ENCODE measurements at places on chromosomes 6 and 20.

DNA sequence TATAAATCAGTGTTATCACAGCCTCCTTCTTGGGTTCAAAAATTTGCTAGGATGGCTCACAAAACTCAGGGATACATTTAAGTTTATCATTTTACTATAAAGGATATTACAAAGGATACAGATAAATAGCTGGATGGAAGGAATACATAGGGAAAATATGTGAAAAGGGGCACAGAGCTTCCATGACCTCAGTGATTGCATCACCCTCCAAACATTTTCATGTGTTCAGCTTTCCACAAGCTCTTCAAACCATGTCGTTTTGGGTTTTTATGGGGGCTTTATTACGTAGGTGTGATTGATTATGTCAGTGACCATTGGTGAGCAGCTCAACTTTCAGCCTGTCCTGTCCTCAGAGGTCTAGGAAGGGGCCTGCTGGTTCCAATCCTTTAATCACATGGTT, 68.0 kb downstream of the CYB5R4 start:
- ATAC-seq = no peak

DNA sequence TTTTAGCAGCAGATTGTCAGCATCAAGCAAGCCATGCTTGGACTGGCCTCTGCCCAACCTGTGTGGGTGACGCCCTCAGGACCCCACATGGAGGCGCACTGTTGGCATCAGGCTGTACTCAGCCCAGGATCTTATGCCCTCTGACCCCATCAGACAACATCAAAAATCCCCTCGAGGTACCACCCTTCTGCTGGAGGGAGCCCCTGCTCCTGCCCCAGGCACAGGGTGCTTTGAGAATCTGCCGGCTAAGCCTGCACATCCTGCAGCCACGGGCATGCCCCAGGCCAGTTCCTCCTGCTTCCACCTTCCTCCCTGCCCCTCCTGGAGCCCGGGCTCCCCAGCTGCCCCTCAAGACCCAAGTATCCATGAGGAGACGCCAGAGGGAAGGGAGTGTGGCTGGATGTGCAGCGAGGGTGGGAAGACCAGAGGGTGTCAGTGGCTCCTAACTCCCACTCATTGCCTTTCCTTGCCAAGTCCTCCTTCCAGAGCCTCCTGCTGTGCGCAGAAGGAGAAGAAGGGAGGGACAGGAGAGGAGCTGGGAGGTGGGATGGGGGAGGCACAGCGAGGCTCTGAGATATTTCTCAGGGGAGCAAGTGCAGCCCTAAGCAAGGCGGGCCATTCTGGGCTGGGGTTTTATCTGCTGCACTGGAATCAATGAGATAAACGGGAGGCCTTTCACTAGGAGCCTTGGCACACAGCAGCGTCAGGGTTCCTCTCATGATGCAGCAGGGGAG, 77.4 kb upstream of the CST7 start:
- no peak for ATAC-seq

DNA sequence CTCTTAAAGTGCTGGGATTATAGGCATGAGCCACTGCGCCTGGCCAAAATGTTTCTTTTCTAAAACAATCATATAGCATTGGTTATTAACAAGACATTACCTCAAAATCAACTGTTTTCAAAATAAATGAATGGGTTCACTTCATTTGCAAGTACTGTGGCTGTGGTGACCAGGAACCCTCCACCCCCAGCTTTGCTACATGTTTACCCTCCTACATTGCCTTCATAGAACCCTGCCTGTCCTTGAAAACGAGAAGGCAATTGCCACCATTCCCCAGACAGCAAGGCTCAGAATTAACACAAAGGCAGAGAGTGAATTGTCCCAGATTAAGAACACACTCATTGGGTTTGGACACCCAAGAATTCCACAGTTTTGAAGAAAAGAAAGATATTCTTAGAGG, 116.6 kb upstream of the LGSN start:
- ATAC-seq = no peak

GRCh38 chr20:51366155-51366886, 176.2 kb downstream of the NFATC2 start:
- ATAC-seq = peak; percentile 37

GRCh38 chr6:71309656-71310055, 21.0 kb downstream of the OGFRL1 start:
- ATAC-seq = no peak

DNA sequence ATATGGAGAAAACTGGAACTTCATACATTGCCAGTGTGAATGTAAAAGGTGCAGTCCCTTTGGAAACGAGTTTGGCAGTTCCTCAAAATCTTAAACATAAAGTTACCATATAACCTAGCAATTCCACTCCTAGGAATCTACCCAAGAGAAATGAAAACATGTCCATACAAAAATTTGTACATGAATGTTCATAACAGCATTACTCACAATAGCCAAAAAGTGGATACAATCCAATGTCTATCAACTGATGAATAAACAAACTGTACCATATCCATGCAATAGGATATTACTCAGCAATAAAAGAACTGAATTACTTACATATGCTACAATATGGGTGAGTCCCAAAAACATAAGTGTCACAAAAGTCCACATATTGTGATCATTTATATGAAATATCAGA, 48.7 kb upstream of the ERVFRD-1 start:
- no peak for ATAC-seq

DNA sequence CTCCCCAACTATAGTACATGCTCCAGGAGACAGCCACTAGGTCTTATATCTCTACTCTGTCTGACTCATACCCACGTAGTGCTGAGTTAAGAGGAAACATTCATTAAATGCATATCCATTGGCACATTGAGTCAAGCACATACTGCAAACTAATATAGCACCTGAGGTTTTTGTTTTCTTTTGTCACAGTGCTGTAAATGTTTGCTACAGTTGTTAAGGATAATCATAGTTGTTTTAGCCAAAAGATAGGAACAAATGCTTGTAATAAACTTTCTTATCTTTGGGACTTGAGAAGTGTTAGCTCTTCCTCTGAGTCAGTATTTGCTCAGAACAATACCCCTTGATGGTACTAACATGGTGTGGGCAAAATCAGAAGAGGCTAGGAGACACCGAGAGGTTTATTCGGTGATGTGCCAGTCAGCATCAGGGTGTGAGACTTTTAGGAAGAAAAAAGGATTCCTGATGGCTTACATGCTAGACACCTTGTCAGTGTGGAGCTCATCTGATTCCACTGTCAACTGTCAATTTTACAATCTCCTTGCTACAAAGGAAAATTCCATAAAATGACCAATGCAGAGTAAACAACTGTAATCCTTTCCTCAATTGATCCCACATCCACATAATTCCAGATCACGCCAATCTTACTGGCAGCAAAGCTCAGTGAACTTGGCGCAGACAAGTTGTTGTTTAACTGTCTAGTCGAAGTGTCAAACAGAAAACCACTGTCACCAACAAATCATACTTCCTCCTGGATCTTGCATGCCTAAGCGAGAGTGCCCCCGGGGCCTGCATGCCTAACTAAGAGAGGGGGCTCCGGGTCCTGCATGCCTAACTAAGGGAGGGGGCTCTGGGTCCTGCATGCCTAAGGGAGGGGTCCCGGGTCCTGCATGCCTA, 36.1 kb downstream of the ELOVL2 start:
- peak; percentile 76 for ATAC-seq

Data from activated T-helper 17 cell treated with anti-CD3 and anti-CD28 coated beads, Interleukin-2, amount 50 U/mL, for 72 hours (primary cell).